NCI-H2081 (cell line): ENCODE measurements at places on chromosomes 1 and 21.

GRCh38 chr21:39094847-39095579 lies 88.2 kb downstream of the PSMG1 start:
- DNase-seq, result no peak

GRCh38 chr1:242761556-242761955 lies 237.1 kb upstream of the PLD5 start:
- DNase-seq, result no peak

- DNase-seq, result no peak
Measured at GRCh38 chr21:41770901-41771624, 4.2 kb upstream of the RIPK4 start.

DNA sequence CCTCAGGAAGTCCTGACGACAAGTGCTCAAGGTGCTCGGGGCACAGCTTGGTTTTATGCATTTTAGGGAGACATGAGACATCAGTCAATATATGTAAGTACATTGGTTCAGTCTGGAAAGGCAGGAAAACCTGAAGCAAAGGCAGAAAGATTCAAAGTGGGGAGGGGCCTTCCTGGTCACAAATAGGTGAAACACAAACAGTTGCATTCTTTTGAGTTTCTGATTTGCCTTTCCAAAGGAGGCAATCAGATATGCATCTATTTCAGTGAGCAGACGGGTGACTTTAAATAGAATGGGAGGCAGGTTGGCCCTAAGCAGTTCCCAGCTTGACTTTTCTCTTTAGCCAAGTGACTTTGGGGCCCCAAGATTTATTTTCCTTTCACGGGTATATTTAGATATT lies 8.9 kb upstream of the RNF187 start:
- DNase-seq, result no peak

GRCh38 chr21:41536827-41537103 lies 28.8 kb upstream of the TMPRSS2 start:
- DNase-seq, result no peak

DNA sequence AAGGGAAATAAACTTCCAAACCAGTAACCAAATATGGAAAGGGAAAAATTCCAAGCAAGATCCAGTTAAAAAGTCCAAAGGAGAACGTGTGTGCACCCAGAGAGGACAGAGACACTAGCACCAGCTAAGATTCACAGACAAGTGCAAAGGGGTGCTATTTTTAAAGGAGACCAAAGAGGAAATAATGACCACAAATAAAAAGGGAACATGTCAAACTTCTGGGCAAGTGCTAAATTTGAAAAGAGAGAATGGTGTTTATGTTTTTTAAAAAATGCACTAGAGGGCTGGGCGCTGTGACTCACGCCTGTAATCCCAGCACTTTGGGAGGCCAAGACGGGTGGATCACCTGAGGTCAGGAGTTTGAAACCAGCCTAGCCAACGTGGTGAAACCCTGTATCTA lies 8.6 kb downstream of the JAM2 start:
- DNase-seq, result no peak

- DNase-seq, result no peak
Measured at GRCh38 chr1:153439273-153439672, 21.2 kb downstream of the S100A7 start.

DNA sequence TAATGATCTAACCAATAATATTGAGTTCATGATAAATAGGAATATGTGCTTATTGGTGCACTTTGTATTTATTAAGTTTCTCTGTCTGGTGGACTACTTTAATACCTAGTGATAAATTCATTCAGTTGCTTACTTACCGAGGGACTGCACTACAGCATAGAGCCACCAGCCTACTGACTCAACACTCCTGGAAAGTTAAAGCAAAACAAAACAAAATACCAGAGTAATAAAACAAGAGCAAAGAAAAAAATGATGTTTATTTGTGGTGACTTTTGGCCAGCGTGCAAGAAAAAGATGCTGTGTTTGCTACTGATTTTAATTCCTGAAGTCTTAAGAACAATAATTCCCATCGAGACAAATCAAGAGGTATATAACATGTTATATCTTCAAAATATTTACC lies 586.3 kb downstream of the PLA2G4A start:
- DNase-seq, result no peak

DNA sequence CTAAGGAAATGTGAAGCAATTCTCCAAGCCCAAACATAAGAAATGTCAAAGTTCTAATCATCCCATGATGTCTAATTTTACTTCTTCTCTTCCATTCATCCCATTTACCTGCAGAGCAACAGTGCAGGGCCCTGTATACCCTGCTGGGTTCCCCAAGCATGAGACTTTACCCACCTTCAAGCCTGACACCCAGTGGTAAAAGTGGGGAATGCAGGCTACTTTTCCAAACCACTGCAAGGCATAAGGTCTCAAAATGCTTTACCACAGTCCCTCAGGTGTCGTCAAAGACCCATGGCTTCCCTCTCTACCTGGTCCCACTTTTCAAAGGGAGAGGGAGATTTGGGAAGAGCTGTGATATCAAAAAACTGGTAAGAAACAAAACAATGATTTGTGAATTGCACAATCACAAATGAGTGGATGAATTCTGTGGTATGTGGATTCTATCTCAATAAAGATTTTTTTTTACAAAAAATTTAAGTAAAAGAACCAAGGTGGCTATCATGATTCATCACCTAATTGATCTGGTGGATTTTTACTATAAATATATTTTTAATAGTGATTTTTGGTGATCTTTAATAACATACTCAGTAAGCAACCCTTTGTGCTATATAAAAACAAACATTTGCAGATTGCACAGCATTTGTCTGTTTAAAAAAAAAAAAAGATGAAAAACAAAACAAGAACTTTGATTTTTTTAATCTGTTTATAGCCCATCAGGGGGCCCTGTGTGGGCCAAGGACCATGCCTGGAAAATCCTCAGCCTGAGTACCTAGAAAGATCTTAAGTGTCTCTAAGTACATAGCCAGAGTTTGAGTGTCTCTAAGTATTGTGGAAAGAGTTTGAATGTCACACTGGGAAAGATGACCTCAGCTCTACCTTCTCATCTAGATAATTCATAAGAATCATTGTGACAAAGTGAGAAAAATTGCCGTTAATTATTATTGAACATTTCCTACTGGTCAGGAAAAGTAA lies 73.1 kb upstream of the GJB5 start:
- peak; percentile 64 for DNase-seq

DNA sequence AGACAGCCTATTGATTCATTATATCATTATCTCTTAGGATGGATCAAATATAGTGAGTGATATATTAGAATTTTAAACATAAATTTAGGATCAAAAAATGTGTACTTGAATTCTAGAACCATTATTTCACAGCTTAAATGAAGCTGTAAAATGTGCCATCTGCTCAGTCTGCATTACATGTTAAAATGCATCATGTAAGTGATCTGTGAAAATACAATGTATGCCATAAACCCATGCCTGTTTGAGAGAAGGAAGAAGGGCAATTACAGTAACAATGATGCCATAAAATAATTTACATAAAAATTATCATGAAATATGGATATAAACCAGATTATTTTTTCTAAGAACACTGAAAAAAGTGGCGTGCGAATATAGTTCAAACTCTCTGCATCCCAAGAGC lies 1066.0 kb upstream of the ADGRL4 start:
- no peak for DNase-seq

DNA sequence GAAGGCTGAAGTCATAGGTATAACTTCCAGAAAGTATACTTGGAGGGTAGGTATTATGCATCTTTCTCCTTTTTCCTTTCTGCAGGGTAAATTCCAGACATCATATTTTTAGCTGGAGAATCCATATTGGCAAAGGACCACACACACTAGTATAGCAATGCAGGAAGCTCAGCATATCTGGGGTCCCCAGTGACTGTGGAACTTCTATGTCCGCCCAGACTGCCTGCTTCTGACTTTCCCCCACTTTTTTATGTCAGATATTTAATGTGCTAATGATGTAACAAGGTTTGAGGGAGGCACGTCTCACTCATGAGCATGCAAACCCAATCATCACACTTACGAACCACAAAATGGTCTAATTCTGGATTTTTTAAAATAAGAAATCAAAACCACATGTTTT lies 90.4 kb downstream of the BACH1 start:
- no peak for DNase-seq

DNA sequence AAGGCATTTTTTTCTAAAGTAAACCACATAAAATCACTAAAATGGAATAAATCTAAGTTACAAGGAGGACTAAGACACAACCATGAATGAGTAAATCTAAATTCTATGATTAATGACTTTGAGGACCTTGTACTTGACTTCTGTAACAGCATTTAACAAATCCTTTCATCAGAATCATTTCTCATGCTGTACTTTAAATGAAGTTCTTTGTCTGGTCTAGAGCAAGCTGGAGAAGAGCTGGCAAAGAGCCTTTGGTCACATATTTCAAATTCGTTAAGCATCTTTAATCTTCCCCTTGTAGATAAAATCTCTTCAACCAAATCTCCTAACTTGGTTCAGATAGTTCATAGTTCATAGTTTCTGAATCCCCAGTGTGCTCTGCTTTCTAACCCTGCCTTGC lies 405.4 kb downstream of the PTPRC start:
- no peak for DNase-seq

DNA sequence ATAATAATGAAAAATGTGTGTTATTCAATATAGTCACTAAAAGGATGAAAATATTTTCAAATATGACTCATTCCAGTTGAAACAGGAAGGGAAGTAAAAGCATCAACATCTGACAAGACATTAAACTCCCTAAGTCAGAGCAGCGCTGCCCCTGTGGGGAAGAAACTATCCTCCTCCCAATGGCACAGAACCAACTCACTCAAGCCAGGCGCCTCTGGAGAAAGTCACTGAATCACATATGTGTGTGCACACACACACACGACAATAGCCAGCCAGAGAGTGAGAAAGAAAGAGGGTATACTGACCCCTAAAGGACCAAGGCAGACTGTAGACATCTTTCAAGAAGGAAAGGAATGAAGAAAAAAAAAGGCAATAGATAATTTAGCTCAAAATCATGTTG lies 126.9 kb downstream of the SETD4 start:
- DNase-seq, result no peak
